ENCODE measurements at places on chromosomes 16 and 17.

GRCh38 chr16:54073356-54073755 is 213.2 kb downstream of the IRX3 start:
- DNase-seq, result no peak

DNA sequence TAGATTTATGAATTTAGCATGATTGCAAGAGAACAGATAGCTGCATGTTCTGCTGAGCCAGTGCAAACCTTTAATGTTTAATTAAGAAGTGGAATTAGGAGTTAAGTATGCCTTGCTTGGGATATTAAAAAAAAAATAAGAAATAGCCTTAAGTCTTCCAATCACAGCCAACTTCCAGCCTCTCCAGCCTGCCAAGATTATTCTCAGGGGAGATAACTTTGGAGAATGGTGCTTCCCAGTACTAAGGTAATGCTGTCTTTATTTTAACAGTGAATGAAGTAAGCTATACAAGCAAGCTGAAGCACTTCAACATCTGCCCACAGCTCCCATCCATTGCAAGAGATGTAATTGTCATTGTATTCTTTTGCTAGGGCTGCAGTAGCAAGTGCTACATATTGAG is 389.5 kb upstream of the ASIC2 start:
- no peak for DNase-seq

- DNase-seq, result no peak
Observed at GRCh38 chr16:79263425-79263824, 337.1 kb downstream of the MAF start.

- no peak for DNase-seq
Observed at GRCh38 chr17:57425431-57425830, 169.1 kb downstream of the MSI2 start.

Measured in CD4-positive, alpha-beta memory T cell (primary cell).